ENCODE measurements at places on chromosomes 11 and 22. TPM values are rescaled to one million over a fixed set of nuclear protein-coding genes. Genes with fewer than 3 reads are reported as not detected.

Gene OR6T1
- total RNA-seq, result not detected

Gene SOX10
- total RNA-seq, result not detected

Gene C11orf16
- total RNA-seq, result not detected

Gene CBX7
- 1.7 TPM for total RNA-seq

Gene ROBO4
- 0.46 TPM for total RNA-seq

Gene NXPE4
- total RNA-seq, result not detected

Gene ZNF215
- 6.1 TPM for total RNA-seq

Gene CHRDL2
- not detected for total RNA-seq

Gene DLG2
- total RNA-seq, result 2.1 TPM

Gene HOATZ
- not detected for total RNA-seq

Gene SLC17A6
- total RNA-seq, result not detected

Gene TNNI2
- not detected for total RNA-seq

Gene SHISAL1
- total RNA-seq, result 3.9 TPM

Gene PRG3
- total RNA-seq, result not detected

Gene OR8J1
- not detected for total RNA-seq

Gene TMEM109
- 16.9 TPM for total RNA-seq

Gene CCDC116
- total RNA-seq, result under 0.01 TPM

Gene SLC39A13
- 70.4 TPM for total RNA-seq

Gene LPXN
- total RNA-seq, result 10.1 TPM

Data from smooth muscle cell of the umbilical artery (primary cell).